ENCODE measurements at places on chromosomes 2 and 18. TPM values are rescaled to one million over a fixed set of nuclear protein-coding genes. Genes with fewer than 3 reads are reported as not detected.
A peak's percentile ranks its signal among the peaks of the same experiment; 100 is the strongest.

GRCh38 chr2:191501561-191502168, 176.3 kb upstream of the NABP1 start:
- H3K27ac ChIP-seq = peak overlapping the region; percentile 33
- DNase-seq = no peak
- H3K36me3 ChIP-seq = no peaks in the 10 kb centered on the region
- H3K27me3 ChIP-seq = no peaks in the 10 kb centered on the region

GPBAR1 gene
- 2.1 TPM for total RNA-seq

GRCh38 chr2:72082021-72082601, 65.6 kb downstream of the CYP26B1 start:
- no peak for DNase-seq
- H3K4me3 ChIP-seq = no peak overlapping the region
- no peaks in the 10 kb centered on the region for H3K36me3 ChIP-seq
- no peaks in the 10 kb centered on the region for H3K27me3 ChIP-seq
- no peak overlapping the region for H3K27ac ChIP-seq

COL3A1 gene
- 151 TPM for total RNA-seq

DNA sequence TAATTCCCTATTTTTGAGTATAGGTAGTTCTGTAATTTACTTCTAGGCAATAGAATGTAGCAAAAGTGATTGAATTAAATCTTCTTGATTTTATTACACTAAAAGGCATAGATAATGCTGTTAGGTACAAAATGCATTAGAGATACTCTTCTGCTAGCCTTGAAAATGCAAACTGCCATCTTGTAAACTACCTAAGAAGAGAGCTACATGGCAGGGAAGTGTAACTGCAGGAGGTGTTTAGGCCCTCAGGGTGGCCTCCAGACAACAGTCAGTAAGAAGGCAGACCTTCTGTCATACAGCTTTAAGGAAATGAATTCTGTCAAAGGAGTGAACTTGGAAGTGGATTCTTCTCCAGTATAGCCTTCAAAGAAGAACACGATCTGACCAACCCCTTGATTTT, 1396.8 kb upstream of the SLC39A10 start:
- no peak for DNase-seq
- H3K27me3 ChIP-seq = no peaks in the 10 kb centered on the region
- no peaks in the 10 kb centered on the region for H3K4me1 ChIP-seq
- H3K36me3 ChIP-seq = no peaks in the 10 kb centered on the region
- no peak overlapping the region for H3K4me3 ChIP-seq
- no peak overlapping the region for H3K27ac ChIP-seq

KYNU gene
- total RNA-seq = 7.8 TPM

ABCB11 gene
- total RNA-seq = not detected

DNA sequence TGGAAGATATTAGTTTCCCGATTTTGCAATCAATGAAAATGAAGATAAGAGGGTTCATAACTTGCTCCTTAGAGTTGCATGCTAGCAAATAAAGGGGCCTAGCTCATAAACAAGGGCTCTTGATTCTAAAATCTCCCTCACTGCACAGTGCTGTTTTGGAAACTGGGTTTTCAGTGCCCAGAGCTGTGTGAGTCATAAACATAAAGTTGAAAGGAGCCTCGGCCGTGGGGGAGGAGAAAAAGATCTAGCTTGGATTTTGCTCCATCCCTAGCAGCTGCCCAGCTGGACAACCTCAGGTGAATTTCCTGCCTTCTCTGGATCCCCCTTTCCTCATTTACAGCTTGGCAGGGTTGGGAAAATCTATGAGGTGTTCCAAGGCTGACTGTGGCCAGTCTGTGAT, 42.5 kb downstream of the LYPD1 start:
- no peaks in the 10 kb centered on the region for H3K27me3 ChIP-seq
- no peak for DNase-seq
- no peaks in the 10 kb centered on the region for H3K4me1 ChIP-seq
- H3K4me3 ChIP-seq = no peak overlapping the region

GRCh38 chr2:190458352-190459107, 50.4 kb downstream of the MFSD6 start:
- H3K27ac ChIP-seq = no peak overlapping the region
- H3K27me3 ChIP-seq = no peaks in the 10 kb centered on the region
- peaks cover 16% of the 10 kb centered on the region for H3K4me1 ChIP-seq
- DNase-seq = no peak
- H3K36me3 ChIP-seq = no peaks in the 10 kb centered on the region

GRCh38 chr2:219199470-219200211, 6.9 kb upstream of the ZFAND2B start:
- H3K27ac ChIP-seq = no peak overlapping the region
- no peaks in the 10 kb centered on the region for H3K36me3 ChIP-seq
- H3K4me1 ChIP-seq = no peaks in the 10 kb centered on the region

- no peak overlapping the region for H3K4me3 ChIP-seq
- H3K27ac ChIP-seq = no peak overlapping the region
- peak; percentile 88 for DNase-seq
- H3K27me3 ChIP-seq = no peaks in the 10 kb centered on the region
- H3K4me1 ChIP-seq = peaks cover 38% of the 10 kb centered on the region
These were observed 23.1 kb downstream of the PLA2R1 start for GRCh38 chr2:160039166-160039903.

IHH gene
- not detected for total RNA-seq

DNA sequence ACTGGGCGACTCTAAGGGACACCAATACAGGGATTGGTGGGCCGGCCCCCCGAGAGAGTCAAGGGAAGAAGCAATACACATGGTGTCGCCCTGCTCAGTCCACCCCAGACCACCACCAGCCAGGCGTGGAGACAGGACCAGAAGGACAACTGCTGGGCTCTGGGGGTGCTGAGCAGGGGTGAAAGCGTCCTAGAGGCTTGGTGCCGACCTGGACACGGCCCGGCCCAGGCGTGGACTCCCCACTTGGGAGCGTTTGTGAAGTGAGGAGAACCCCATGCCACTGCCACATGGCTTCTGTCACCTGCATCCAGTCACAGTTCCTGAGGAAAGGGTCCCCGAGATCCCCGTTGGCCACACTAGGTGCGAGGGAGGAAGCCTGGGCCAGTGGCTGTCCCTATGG, 35.4 kb upstream of the ITM2C start:
- peaks cover 9% of the 10 kb centered on the region for H3K4me1 ChIP-seq
- H3K36me3 ChIP-seq = no peaks in the 10 kb centered on the region
- DNase-seq = no peak
- H3K27ac ChIP-seq = no peak overlapping the region
- no peak overlapping the region for H3K4me3 ChIP-seq

GRCh38 chr2:215396595-215397313, 39.1 kb downstream of the FN1 start:
- no peaks in the 10 kb centered on the region for H3K36me3 ChIP-seq
- H3K4me1 ChIP-seq = no peaks in the 10 kb centered on the region
- no peaks in the 10 kb centered on the region for H3K27me3 ChIP-seq
- H3K4me3 ChIP-seq = no peak overlapping the region
- H3K27ac ChIP-seq = no peak overlapping the region

DNA sequence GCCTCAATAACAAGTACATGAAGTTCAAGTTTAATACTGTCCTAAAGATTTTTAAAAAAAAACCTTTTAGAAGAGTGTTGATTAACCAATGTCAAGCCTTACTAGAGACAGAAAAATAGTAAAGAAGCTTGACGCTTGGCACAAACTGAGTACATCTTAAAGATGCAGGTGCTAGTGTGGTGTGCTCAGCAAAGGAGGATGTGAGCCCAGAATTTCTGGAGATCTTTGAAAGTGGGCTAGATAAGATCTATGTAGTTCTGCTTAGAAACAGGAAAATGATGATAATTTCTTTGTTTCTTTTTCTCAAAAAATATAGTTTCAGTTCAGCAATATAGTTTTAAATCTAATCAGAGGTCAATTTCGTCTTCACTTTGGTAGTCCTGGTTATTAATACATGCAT, 118.3 kb upstream of the KLHL14 start:
- H3K27me3 ChIP-seq = no peaks in the 10 kb centered on the region
- H3K4me3 ChIP-seq = no peak overlapping the region
- H3K36me3 ChIP-seq = no peaks in the 10 kb centered on the region

- no peak overlapping the region for H3K27ac ChIP-seq
- no peak overlapping the region for H3K4me3 ChIP-seq
- H3K4me1 ChIP-seq = no peaks in the 10 kb centered on the region
These were observed 371.9 kb downstream of the NBAS start for GRCh38 chr2:15189216-15189615.

DNA sequence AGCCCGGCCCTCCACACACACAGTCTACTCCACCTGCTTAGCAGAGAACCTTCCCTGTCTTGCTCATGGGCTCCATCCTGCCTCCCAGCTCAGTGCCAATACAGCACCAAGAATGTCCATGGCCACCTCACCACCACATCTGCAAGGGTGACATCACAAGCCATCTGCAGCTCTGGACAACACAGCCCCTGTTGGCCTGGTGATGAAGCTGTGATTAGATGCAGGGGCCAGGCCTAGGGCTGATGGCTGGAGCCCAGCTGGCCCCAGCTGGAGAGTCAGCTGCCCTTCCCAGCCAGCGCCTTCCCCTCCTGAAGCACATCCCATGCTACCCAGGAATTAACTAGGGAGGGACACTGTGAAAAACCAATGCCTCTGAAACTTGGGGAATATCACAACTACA, 91.1 kb downstream of the TTC32 start:
- H3K4me1 ChIP-seq = no peaks in the 10 kb centered on the region
- H3K36me3 ChIP-seq = no peaks in the 10 kb centered on the region
- H3K27ac ChIP-seq = no peak overlapping the region
- H3K27me3 ChIP-seq = no peaks in the 10 kb centered on the region
- H3K4me3 ChIP-seq = no peak overlapping the region
- no peak for DNase-seq

SCN3A gene
- total RNA-seq = 5.0 TPM

GRCh38 chr2:3233877-3234276, 143.7 kb downstream of the EIPR1 start:
- no peak overlapping the region for H3K27ac ChIP-seq
- DNase-seq = no peak
- no peaks in the 10 kb centered on the region for H3K4me1 ChIP-seq
- H3K27me3 ChIP-seq = no peaks in the 10 kb centered on the region
- H3K4me3 ChIP-seq = no peak overlapping the region
- H3K36me3 ChIP-seq = no peaks in the 10 kb centered on the region

TUBA3E gene
- not detected for total RNA-seq

DSG4 gene
- not detected for total RNA-seq

GRCh38 chr2:179349670-179350303, 85.2 kb upstream of the SESTD1 start:
- no peak for DNase-seq
- H3K27me3 ChIP-seq = no peaks in the 10 kb centered on the region
- no peaks in the 10 kb centered on the region for H3K36me3 ChIP-seq
- no peak overlapping the region for H3K4me3 ChIP-seq

- DNase-seq = no peak
- no peak overlapping the region for H3K27ac ChIP-seq
- no peaks in the 10 kb centered on the region for H3K27me3 ChIP-seq
- H3K4me1 ChIP-seq = no peaks in the 10 kb centered on the region
- no peaks in the 10 kb centered on the region for H3K36me3 ChIP-seq
These were observed 149.4 kb upstream of the PTPRM start for GRCh38 chr18:7417727-7418126.

ELOA2 gene
- total RNA-seq = not detected

DNA sequence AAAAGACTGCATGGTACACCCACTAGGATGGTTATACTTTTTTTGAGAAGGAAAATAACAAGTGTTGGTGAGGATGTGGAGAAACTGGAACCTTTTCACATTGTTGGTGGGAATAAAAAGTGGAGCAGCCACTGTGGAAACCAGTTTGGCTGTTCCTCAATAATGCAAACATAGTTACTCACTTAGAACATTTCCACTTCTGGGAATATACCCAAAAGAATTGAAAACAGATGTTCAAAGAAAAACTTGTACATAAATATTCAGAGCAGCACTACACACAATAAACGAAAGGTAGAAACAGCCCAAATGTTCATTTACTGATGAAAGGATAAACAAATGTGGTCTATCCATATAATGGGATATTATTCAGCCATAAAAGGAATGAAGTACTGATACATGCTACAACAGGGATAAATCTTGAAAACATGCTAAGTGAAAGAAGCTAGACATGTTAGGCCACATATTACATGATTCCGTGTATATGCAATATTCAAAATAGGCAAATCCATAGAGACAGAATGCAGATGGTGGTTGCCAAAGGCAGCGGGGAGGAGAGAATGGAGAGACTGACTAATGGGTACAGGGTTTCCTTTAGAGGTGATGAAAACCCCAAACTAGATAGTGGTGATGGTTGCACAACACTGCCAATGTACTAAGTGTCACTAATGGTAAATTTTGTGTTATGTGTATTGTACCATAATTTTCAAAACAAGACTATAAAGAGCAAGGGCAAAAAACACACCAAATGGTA, 20.9 kb upstream of the LMAN1 start:
- H3K4me3 ChIP-seq = no peak overlapping the region
- no peak for DNase-seq
- H3K4me1 ChIP-seq = no peaks in the 10 kb centered on the region
- no peak overlapping the region for H3K27ac ChIP-seq

All from thyroid gland (tissue), 4 donors.